ENCODE measurements at places on chromosomes 2 and 18.

- DNase-seq, result no peak
These were observed 81.8 kb upstream of the ADAM23 start for GRCh38 chr2:206361407-206362045.

DNA sequence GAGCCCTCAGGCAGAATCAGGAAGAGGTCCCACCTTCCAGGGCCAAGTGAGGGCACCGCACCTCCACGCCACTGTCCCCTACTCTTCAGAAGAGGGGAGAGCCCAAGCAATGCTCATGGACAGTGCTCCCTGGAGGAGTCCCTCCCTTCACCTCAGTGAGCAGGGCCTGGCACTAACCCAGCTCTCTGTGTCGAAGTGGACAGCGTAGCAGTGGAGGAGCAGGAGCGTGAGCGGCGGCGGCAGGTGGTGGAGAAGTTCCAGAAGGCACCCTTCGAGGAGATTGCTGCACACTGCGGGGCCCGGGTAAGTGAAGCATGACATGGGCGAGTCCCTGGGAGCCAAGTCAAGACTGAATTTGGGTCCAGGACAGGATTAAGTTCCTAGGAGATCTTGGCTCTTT is 16.7 kb downstream of the POMC start:
- DNase-seq, result no peak

DNA sequence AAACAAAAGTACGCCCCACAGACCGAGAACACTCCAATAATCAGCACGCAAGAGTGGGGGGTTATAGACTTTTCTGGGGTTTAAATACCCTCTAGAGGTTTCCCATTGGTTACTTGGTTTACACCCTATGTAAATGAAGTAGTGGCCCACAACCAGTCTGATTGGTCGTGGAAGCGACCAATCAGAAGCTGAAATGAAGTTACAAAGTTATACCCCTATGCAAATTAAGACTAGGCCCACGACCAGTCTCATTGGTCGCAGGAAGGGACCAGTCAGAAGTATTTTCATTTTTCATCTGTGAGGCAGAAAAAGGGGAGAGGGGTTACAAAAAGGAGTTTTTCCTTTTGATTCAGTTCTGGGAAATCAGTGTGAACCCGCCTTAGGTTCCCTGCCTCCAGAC is 55.3 kb upstream of the YWHAQ start:
- DNase-seq, result no peak

GRCh38 chr2:128108166-128108565 is 17.2 kb downstream of the UGGT1 start:
- no peak for DNase-seq

DNA sequence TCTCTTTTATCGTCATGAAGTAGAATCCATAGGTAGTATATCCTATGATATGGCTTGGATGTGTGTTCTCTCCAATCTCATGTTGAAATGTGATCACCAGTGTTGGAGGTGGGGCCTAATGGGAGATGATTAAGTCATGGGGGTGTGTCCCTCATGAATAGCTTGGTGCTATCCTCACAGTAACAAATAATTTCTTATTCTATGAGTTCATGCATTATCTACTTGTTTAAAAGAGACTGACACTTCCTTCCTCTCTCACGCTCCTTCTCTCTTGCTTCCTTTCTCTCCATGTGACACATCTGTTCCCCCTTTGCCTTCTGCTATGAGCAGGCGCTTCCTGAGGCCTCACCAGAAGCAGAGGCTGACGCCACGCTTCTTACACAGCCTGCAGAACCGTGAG is 165.6 kb downstream of the MREG start:
- DNase-seq, result no peak

DNA sequence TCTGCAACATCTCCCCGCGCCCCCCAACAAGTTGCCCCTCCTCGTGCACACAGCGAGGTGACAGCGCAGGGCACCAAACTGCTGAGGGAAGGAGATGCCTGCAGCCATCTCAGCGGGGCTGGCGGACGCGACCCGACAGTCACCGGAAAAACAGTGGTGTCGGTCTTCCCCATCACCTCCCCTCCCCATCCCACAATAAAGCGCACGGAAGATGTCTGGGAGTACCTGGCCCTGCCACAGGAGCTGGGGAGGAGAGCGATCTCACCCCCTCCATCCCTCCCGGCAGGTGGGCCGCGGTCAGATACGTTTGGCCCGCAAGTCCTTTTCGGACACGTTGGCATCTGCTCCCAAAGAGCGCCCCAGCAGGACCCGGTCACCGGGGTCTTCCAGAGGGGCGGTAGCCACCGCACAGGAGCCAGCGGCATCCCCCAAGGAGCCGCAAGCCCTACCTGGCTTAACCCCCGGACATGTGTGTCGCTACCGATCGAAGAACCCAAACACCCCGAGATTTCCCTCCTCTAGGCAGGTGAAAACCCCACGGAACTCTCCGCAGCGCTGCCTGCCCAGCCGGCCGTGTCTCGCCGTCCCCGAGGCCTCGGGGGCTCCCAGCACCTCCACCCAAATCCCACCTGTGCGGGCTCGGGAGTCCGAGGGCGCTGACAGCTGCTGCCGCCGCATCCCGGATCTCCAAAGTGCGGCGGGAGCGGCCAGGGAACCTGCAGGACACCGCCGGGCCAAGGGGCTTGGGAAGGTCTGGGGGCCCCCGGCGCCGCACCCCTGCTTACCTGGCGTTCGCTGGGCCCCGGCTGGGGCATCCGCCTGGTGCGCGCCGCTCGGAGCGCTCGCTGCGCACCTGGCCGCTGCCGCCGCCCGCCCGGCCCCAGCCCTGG is 657 bp downstream of the ATP8B1 start:
- DNase-seq, result no peak

DNA sequence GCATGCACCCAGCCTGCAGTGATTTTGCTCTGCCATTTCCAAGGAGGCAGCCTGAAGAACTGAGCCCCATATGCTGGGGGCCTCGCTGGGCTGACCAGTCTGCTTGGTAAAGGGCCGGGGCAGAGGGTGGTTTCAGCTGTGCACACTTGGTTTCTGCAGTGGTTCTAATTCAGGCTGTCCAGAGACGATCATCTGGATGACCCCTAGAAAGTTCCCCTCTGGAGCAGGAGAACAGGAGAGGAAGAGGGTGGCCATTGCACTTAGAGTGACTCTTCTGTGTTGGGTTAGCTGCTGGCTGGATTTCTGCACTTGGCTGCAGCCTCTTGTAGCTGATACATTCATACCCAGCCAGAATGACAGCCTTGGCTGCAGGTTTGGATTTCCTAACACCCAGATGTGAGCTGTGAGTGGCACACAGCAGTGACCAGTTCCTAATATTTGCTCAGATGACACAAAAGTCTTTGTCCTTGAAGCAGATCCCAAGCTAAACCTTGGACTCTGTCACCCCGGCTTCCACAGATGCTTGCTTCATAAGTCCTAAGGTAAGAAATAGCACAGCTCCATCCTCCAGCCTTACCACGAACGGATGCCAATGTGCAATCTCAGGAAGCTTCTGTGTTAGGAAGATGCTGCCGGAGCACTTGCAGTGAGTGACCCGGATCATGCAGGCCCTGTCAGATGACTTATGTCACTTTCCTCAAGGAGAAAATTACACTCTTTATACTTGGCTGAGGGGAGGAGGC is 105.6 kb downstream of the HNRNPLL start:
- DNase-seq, result no peak

DNA sequence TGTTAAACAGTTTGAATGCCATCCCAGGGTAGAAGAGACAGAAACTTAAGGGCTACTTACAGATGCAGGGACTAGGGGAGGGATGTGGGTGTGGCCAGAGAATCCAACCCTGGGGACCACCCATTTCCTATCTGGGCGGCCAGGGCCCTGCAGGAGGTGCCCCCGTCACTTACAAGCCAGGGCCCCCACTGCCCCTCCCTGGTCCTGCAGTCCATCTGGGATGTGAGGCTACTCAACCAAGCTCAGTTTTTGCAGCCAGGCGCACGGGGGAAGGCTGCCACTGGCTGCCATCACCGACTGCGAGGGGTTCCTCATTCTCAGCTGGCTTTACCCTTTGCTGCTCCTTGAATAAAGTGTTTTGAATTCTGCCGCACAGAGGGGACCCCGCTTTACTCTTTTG is 42.1 kb downstream of the RRM2 start:
- DNase-seq, result no peak

GRCh38 chr2:145287736-145288135 is 767.8 kb upstream of the ZEB2 start:
- no peak for DNase-seq

DNA sequence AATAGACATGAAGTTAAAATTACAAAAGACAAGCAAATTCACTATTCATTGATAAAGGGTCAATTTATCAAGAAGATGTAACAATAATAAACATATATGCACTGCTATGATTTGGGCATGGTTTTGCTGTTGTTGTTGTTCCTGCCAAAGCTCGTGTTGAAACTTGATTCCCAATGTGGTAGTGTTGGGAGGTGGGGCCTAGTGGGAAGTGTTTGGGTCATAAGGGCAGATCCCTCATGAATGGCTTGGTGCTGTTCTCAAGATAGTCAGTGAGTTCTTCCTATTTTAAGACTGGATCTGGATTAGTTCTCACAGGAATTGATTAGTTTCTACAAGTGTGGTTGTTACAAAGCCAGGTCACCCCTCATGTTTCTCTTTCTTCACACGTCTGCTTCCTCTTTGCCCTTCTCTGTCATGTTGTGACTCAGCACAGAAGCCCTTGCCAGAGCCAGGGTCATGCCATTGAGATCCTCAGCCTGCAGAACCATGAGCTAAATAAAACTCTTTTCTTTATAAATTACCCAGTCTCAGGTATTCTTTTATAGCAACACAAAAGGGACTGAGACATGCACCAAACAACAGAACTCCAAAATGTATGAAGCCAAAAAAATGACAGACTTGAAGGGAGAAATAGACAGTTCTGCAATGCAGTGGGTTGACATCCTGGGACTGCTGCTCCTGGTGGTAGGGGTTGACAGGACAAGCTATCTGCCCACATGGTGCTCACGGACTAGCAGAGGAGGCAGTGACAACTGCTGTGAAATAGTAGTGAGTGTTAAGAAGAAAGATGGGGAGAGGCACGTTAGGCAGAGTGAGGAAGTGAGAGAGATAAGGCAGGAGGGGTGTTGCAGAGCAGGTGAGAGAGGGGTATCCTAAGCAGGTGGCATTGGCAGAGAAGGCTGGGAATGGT is 18.6 kb upstream of the SKA1 start:
- DNase-seq, result no peak

- peak; percentile 27 for DNase-seq
These were observed 88.9 kb upstream of the RBBP8 start for GRCh38 chr18:22844190-22844589.

DNA sequence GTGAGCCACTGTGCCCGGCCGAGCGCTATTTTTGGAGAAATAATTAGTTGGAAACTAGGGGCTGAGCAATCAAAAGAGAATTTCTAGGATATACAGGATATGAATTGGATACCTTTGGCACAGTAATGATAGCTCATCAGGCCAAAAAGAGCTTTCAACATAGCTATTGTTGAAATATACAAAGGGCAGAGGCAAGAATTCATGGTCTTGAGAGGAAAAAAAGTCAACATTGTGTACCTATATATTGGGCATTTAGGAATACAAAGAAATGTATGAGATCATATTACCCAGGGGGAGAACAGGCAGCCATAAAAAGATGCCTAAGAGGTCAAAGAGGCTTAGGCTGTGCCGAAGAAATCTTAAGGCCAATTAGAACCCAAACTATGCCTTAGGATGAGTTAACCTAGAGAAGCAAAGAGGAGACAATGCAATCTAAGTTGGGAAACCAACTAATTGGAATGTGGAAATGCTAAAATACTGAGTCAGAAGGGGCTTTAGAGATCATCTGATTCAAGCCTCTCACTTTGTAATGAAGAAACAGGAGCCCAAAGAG is 99.0 kb downstream of the RBBP8 start:
- DNase-seq, result peak; percentile 89

DNA sequence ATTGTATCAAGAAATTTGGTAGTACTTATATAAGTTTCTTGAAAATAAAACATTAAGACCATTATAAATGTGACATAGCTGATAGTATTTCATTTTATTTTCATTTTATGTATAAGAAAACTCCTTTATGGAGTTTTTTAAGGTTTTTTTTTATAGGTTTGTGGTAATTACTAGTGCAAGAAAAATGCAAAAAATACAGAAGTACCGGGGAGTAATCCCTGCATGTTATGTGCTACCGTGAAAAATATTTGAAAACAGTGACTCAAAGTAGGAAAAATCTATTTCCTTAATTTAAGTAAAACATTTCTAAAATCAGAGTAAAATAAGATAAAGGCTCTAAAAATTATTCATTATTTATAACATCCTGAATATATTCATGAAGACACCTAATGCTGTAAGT is 21.6 kb downstream of the ZSWIM2 start:
- peak; percentile 82 for DNase-seq

- DNase-seq, result no peak
These were observed 152.8 kb downstream of the SMAD2 start for GRCh38 chr18:47777626-47778025.

DNA sequence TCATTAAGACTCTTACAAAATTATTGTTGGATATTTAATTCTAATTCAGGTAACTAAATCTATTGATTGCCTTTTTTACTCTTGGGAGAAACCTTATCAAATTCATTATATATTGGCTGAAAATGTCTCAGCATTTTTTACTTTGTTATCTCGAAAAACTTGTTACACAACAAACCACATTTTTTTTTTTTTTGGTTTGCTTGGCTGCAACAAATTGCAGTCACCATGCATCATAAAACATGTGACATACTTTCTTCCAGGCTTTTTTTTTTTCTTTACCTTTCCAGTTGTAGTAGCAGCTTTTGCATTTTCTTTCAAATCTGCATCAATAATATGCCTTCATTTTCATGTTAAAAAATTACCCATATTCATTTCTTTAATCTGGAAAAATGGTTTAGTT is 186.7 kb downstream of the TDRD15 start:
- no peak for DNase-seq

Measured in fibroblast of upper back skin (primary cell).